ENCODE measurements at places on chromosomes 11 and 22. TPM values are rescaled to one million over a fixed set of nuclear protein-coding genes. Genes with fewer than 3 reads are reported as not detected.

DNA sequence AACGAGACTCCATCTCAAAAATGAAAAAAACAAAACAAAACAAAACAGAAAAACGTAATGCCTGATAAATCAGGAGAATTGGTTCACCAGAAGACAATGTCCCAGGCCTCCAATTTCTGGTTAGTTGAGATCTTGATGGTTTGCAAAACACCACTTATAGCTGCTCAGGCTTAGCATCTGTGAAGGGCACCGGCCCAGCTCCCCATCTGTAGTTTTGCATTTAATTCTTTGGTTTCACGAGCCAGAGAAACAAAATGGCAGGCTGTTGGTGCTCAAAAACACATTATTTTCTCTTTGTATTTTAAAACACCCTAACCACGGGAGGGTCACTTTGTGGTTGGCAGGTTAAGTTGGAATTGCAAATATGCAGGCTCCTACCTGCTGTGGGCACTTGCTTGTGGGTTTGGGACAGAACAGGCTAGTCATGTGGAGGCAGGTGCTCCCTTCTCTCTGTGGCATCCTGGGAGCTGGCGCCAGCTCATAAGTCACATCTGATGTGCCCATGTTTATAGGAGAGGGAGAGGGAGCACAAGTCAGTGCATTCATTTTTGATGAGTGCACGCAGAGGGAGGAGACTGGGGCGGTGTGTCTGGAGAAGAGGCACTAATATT lies 145.9 kb downstream of the CEP164 start:
- no peak for DNase-seq

DNA sequence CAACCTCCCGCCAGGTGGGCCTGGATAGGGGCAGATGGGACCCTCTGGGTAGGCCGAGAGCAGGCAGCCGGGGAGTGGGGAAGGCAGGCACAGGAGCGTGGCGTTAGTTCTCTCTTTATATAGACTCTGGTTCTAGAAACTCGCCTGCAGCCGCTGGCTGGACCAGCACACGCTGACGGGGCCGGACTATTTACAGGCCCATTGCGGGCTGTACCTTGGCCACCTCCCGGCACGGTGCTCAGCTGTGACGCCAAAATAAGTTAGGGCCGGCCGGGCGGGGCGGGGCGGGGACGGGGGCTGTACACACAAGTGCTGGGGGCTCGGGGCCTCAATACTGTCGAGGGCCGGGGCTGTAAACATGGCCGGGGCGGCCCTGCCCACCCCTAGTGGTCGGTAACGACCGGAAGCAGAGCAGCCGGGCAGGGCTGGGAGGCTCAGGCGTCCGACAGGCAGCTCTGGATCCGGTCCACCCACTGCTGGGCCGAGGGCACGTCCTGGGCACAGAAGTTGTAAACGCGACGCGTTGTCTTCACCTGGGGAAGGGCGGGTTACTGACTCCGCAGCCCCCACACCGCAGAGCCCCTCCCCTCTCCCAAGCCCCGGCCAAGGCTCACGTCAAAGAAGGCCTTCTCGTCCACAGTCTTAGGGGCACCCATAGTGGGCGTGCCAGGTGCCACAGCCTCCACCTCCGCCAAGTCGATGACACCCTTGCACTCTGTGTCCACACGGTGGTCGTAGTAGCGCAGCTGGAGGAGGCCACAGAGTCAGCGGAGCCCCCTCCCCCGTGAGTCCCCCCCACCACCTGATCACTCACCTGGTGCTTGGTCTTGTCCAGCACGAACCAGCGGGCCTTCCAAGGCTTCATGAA lies 27.9 kb downstream of the SBF1 start:
- no peak for DNase-seq

MAML2 gene
- 2.2 TPM for total RNA-seq

- no peak for DNase-seq
These were observed 5.3 kb downstream of the CD44 start for GRCh38 chr11:35144136-35144741.

DNA sequence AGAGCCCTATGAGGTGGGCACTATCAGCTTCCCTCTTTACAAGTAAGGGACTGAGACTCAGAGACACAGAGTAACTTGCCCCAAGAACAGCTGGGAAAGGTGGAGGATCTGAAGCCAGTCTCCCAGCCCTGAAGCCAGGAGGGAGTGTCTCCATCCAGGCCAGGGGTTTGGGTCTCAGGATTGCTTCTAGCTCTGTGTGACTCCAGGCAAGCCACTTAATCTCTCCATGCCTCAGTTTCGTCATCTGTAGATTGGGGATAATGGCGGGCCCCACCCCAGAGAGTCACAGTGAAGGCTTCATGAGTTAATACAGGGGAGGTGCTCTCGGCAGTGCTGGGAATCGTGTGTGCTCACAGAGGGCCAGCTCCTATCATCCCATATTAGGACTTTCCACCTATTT lies 10.5 kb downstream of the MAP4K2 start:
- no peak for DNase-seq

DNA sequence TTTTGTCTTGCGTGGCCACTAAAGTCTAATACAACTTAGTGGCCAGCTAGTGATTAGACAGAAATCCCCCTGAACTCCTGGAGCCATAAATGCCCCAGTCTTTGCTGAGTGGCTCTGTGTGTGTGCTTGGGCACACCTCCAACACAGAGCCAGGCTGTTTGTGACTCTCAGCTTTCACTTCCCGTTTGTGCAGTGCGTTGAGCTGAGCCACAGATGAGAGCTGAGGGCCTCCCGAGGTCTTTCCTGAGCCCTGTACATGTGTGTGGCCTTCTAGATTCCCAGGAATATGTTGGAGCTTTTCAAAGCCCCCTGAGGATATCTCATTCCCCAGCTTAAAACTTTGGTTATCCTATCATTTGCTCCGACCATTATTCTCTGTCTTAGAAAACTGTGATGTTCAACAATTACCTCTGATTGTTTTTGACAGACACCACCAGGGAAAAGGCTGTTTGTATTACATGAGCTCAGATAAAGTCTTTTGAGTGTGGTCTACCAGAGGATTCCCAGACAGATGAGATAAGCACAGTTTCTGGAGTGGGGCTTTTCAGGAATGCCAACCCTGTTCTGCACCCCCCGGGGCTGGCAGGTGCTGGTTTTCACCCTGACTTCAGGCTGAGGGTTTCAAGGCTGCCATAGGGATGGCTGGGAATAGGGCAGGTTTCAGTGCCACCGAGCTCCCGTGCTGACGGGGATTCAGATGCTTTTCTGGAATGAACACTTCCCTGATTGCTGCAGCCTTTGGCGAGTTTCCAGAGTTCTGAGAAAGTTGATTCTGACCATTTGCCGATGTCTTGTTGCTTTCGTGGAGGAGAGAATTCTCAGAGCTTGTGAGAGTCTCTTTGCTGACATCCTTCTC lies 23.8 kb downstream of the IGHMBP2 start:
- DNase-seq, result peak; percentile 42

GRCh38 chr11:64854534-64855502 lies 10.4 kb upstream of the CDC42BPG start:
- peak; percentile 82 for DNase-seq

NPAS4 gene
- not detected for total RNA-seq

OR5B21 gene
- not detected for total RNA-seq

ZNF143 gene
- 25.5 TPM for total RNA-seq

- peak; percentile 47 for DNase-seq
These were observed 128.1 kb downstream of the CTTN start for GRCh38 chr11:70526116-70527045.

KRTAP5-10 gene
- not detected for total RNA-seq

SESN3 gene
- 10.5 TPM for total RNA-seq

SLC22A12 gene
- not detected for total RNA-seq

- no peak for DNase-seq
These were observed 1316.8 kb upstream of the RAG2 start for GRCh38 chr11:37914859-37915258.

OR5A1 gene
- total RNA-seq, result not detected

DNA sequence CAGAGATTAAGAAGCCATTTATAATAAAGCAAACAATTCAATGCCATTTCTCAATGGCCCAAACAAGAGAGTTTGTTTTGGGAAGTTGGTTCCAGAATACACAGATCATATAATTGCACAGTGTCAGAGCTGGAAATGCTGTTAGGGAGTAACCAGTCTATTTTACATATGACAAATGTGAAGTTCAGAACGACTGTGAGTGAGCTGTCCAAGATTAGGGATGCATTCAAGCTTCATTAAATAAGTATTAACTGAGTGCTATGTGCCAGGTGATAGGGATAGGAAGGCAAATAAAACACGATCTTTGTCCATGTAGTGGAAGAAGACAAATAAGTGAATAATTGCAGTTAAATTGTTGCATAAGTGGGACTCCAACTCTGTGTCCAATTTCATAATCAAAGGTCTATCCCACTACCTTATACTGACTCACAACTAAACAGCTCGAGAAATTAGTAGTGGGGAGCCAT lies 33.1 kb upstream of the PICALM start:
- no peak for DNase-seq

- DNase-seq, result no peak
These were observed 179.7 kb downstream of the TBC1D22A start for GRCh38 chr22:46941968-46942798.

GRCh38 chr11:130418756-130419155 lies 9.7 kb downstream of the ADAMTS8 start:
- no peak for DNase-seq

- DNase-seq, result peak; percentile 43
These were observed 4.6 kb downstream of the CDPF1 start for GRCh38 chr22:46245511-46245910.

GRCh38 chr22:36192542-36192941 lies 9.1 kb downstream of the APOL4 start:
- DNase-seq, result no peak

OR10G4 gene
- total RNA-seq, result not detected

- no peak for DNase-seq
These were observed 44.3 kb upstream of the CLPB start for GRCh38 chr11:72478669-72479068.

DNA sequence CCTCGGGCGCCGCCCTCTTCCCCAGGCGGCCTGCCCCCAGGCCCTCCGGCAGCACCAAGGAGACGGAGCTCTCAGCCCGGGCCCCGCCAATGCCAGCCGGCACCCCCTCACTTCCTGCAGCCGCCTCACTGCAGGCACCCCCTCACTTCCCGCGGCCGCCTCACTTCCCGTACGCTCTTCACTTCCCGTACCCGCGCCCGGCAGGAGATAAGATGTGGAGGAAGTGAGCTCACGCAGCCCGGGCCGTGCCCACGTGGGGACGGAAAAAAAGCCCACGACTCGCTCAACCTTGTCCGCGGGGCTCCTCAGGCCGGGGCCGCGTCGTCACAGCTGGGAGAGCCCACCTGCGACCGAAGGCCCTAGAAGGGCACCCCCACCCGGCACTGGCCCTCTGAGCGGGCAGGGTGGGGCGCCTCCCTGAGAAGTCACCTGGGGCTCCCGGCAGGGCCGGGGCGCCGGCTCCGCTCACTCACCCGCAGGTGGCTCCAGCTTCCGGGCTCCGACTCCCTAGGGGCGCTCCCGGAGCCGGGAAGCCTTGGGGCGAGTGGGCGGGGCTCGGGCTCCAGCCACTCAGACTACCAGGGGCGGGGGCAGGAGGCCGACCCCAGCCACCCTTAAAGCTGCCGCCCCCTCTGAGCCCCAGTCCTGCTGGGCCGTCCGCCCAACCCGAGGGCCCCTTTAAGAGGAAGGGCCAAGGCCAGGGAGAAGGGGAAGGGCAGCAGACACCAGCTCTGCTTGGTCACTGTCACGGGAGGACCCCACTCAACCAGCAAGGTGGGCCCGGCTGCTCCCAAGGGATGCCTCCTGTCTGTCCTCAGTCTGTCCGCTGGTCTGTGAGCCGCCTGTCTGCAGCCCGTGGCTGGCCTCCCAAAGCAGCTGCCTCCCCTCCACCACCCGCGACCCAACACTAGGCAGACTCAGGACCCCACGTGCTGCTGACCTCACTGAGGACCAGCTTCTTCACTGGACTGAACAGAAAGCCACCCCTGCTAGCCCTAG lies 31.4 kb downstream of the PISD start:
- DNase-seq, result peak; percentile 82

CRACR2B gene
- 1.9 TPM for total RNA-seq

DNA sequence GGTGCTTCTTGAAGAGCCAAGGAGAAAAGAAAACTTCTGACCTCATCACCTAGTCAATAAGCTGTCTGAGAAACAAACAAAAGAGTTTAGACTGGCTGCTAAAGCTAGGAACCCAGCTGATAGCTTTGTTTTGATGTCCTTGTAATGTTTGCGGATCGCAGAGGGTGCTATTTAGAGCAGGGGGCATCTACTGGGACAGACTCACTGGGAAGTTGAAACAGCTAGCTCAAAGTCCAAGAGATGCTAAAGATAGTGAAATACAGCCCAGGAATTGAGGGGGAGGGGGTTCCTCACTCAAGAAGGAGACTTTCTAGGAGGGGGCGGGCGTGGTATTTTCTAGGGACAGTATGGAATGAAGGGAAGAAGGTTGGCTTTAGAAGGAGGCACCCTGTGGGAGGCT lies 18.9 kb downstream of the ZBTB16 start:
- no peak for DNase-seq

MOGAT2 gene
- not detected for total RNA-seq

DNA sequence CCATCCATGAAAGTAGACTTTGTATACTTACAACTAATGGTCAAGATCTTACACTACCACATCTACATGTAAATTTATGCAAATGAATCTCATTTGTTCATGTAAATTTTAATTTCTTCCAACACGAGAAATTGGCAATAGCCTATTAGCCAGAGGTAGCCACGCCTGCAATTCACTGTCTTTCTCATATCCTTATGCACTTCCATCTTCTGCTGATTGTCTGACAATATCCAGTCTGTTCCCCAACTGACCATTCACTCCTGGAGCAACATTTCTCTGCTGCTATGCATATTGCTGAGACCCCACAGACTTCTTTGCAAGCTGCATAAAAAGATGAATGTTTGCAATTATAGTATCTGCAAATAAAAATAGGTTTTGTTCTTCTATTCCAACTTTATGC lies 2.5 kb downstream of the NNMT start:
- no peak for DNase-seq

DNA sequence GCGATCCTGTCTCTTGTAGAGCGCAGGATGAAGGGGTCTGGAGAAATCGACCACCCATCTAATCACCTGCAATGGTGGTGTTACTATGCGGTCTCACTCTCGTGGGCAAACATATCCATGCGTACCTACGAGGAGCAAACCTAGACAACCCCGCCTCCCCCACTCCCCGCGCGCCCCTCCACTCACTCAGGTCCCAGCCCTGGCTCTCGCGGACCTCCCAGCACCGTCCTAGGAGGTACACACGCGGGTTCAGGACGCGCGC lies 887 bp downstream of the TRPC6 start:
- no peak for DNase-seq

GRCh38 chr11:78920329-78920728 lies 345.7 kb upstream of the NARS2 start:
- DNase-seq, result no peak

DNA sequence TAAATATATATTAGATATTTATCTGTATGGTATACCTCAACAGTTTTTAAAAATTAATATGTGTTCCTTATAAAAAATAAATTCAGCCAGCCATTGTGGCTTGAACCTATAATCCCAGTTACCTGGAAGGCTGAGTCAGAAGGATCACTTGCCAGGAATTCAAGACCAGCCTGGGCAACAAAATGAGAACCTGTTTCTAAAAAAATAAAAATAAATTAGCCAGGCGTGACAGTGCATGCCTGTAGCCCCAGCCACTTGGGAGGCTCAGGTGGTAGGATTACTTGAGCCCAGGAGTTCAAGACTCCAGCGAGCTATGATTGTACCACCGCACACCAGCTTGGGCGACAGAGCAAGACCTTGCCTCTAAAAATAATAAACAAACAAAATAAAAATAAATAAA lies 54.9 kb downstream of the PHF21A start:
- DNase-seq, result no peak
